ENCODE measurements at places on chromosomes 12 and 14.

DNA sequence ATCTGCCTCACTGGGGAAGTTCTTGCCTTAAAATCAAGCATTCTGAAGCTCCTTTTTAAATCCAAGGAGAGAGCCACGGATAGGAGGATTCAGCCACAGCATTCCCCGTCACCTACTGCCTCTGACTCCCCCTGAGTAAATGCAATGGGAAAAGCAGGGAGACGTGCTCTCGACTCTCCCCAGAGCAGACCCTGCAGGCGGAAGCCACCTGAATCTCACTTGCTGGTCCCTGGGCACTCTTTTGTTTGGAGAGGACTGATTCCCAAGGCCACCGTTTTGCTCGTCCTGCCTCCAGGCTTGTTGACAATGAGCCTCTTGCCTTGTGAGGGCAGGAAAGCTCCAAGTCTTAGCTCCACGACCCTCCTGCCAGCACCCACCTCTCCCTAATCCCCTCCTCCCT is 204.5 kb downstream of the SLC15A4 start:
- no peak for DNase-seq

DNA sequence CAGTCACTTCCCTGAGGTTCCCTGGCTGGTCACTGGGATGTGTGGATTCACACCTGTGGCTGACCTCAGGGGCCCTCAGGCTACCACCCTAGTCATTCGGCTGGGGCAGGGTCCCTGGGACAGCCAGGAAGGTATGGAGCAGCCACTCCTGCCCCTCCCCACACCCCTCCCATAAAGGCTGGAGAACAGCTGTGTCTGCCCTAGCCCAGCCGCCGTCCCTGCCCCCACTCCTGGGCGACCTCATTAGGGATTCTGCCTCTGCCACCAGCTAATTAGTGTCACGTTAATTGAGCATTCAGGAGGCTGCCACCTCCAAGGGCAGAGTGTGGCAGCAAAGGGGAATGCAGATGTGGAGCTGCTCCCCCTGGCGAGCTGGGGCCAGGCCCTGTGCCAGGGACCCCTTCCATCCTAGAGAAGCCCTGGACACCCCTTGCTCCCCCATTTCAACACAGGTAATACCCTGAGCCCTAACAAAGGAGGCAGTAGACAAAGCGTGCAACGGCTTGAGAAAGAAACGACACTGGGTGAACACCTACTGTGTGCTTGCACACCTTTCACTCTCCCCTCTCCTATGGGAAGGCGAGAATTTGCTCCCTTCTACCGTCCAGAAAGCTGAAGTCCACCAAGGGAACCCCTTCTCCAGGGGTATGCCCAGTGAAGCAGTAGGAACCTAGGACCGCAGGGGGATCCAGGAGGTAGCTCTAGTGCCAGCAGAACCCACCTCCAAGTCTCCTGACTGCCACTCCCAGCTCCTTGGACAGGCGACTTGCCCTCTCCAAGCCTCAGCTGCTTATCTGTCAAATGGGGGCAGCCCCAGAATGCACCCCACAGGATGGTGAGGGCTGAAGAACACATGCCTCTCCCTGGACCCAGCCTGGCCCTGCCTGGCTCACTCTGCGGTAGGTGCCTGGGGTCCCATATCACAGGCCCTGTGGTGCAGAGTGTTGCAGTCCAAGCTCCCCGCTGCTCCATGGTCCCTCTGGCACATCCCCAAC is 45.1 kb downstream of the FAM222A start:
- no peak for DNase-seq

DNA sequence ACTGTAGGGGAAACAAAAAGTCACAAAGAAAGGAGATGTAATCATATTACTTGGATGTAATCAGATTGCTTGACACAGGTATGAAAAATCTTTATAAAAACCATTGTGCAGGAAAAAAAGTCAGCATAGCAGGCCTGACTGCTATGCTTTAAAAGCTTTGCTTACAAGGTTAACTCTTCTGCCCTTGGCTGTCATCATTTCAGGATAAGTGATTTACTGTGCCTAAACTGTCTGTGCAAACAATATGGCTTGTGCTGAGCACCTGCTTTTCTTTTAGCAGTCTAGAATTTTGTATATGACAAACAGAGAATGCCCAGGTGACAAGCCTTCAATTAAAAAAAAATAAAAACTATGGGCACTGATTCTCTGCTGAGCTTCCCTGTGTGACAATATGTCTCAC is 63.8 kb upstream of the PLEKHG7 start:
- no peak for DNase-seq

DNA sequence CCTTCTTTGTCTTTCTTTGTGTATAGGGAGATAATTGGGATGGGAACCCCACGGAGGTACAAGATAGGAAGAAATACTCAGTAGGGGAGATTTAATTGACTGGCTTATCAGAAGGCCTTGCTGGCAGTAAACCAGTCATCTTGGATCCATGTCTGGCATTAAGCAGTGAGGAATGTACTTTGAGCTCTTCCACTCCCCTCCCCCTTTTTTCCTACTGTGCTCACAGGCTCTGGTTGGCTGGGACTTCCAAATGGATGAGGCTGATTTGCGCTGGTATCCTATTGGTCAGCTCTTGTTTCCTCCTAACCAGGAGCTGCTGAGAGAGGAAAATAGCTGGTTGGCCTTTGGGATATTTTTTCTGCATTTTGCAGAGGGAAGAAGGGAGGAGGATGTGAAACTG is 24.7 kb downstream of the NGDN start:
- DNase-seq, result no peak

- no peak for DNase-seq
These were observed 544 bp upstream of the TDP1 start for GRCh38 chr14:89955022-89955744.
